ENCODE measurements at places on chromosomes 4 and X.

GRCh38 chr4:139622901-139623381, 42.7 kb upstream of the MGST2 start:
- DNase-seq: no peak

GRCh38 chr4:117783716-117784115, 250.6 kb upstream of the NDST3 start:
- DNase-seq: no peak

GRCh38 chr4:8182858-8183725, 16.0 kb upstream of the SH3TC1 start:
- DNase-seq: no peak

GRCh38 chrX:47482065-47482511, 934 bp downstream of the ZNF41 start:
- no peak for DNase-seq

- no peak for DNase-seq
Observed at GRCh38 chr4:77009511-77010115, 60.1 kb downstream of the SEPTIN11 start.

DNA sequence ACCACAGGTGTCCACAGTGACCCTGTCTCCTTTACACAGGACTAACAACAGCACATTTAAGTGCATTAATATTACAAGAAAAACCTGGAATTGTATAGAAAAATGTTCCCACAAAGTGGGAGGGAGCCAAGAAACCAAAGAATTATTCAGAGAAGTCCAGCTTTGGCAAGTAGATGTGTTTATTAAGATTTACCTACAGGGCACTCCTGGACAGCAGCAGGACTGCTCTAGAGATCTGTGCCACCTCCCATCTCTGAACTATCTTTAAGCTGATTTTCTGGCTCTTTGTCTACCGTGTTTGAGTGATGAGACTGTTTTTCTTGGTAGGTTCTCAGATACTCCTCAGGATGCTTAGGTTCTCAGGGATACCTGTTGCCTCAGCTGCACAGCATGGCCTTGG, 38.3 kb upstream of the HPSE start:
- no peak for DNase-seq

Measured in activated T-helper 1 cell treated with anti-CD3 and anti-CD28 coated beads, Interleukin-2, amount 50 U/mL, for 16 hours (primary cell).